Activated naive CD4-positive, alpha-beta T cell treated with anti-CD3 and anti-CD28 coated beads, Interleukin-2, amount 50 U/mL, for 16 hours (primary cell): ENCODE measurements at places on chromosomes 6 and 20.

DNA sequence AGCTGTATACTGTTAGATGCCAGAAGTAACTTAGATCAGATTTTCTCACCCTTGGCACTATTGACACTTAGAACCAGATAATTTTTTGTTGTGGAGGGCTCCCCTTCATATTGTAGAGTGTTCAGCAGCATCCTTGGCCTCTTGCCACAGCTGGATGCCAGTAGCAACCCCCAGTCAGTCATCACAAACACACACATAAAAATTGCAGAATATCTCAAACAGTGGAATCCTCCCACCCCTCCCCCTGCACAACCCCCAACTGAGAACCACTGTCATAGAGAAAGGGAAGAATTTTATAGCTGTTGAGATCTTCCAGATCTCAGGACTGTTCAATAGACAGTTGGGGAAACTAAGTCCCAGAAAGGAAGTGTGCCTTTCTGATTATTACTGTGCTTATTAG is 81.2 kb upstream of the VSTM2L start:
- no peak for DNase-seq

GRCh38 chr6:10320291-10320690 is 94.6 kb downstream of the TFAP2A start:
- no peak for DNase-seq

DNA sequence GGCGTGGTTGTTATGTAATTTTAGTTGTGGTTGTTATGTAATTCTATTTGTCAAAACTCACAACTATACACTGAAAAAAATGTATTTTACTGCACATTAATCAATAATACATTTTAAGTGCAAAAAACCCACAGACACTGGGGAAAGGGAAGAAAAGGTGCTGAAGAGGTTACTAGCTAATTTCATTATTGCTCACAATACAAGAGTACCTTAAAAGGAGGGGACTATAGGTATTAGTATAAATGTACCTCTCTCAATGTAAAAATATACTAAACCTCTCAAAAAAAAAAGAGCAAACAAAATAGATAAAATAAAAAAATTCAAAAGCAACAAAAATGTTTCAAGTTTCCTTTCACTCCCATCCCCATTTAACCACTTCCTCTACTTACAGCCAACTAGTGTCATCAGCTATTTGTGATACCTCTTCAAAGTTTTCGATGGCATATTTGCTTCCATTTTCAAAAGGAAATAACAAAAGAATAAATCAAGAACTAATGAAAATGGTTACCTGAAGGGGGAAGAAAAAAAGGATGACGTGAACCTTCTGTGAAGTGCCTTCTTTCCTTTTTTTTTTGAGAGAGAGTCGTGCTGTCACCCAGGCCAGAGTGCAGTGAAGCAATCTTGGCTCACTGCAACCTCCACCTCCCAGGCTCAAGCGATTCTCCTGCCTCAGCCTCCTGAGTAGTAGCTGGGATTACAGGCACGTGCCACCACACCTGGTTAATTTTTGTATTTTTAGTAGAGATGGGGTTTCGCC is 30.2 kb downstream of the RANBP9 start:
- no peak for DNase-seq

- DNase-seq, result peak; percentile 32
Observed at GRCh38 chr20:21099751-21100577, 6.2 kb downstream of the LINC00237 start.

- no peak for DNase-seq
Observed at GRCh38 chr6:113375950-113376846, 480.9 kb upstream of the MARCKS start.

DNA sequence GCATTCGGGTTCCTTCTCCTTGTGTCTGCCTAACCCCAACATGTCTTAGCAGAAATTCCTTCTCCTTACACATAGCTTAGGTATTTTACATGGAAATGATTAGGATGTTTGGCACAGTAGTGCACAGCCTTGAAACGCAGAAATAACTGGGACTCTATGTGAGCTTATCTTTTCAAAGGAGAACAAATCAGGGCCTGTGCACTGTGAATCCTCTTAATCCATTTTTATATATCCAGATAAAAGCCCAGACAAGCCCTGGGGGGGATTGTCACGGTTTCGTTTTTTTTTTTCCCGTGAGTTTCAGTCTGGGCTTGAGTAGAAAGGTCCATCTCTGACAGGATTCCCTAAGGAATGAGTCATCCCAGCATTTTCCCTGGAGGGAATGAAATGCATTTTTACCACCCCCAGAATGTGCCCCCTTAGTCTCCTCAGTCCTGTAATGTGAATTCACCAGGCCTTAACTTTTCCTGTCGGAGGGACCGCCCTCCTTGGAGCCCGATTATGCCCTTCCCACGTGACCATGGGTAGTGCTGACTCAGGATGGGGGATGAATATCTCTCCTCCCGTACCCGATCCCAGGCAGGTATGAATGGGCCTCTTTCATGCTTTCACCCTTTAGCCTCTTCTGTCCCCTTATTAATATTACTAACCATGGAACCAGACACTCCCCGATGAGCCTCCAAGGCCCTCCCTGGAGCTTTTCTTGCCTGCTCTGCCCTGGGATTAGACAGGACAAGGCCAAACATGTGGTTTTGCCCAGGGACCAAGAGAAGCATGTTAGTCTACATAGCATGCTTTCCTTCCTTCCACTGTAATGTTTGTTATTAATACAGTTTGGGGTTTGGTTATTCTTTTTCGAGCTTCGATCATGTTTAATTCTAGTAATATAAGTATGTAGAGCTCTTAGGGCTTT is 23.9 kb upstream of the NAA20 start:
- DNase-seq, result no peak

DNA sequence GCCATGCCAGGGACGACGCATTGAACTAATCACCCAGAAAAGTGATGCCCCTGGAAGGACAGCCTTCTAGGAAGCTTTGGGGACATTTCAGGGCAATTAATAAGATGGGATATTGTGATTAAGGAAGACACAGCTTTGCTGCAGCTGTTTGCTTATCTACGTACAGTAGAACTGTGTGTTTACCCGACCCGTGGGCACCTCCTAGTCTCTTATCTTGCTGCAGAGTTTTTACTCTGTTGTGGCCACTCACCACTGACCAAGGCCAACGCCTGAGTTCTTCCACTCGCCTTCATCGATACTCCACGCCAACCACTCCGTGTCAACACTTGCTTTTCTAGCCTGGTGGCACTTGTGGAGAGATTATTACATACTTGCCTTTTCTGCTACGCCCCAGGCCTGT is 105.9 kb upstream of the MLN start:
- no peak for DNase-seq

DNA sequence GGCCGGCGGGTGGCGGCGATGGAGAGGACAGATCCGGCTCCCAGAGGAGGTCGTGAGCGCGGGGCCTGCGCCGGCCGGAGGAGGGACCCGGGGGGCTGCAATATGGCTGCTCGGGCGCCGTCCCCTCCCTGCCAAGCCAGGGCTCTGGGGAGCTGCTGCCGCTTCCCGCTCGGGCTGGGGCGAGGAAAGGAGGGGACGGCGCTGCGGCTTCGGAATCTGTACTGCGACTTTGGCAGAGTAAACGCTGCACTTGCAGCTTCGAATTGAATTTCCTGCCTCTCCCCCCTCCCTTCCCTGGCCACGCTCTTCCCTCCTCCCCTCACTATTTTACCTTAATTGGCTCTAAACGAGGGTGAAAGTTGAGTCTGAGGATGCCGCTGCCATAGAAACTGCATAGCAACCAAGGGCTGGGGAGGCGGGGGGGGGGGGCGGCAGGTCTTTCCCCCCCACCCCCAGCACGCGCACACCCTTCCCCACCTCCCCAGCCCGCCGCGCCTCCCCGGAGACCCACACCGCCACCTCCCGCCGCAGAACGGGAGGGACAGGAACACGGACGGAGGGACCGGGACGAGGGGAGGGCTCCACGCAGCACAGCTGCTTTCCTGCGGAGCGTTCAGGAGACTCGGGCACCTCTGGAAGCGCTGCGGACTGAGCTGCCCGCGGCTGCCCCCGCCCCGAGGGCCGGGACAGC is 93.9 kb downstream of the RNASET2 start:
- DNase-seq, result peak; percentile 43

- DNase-seq, result no peak
Observed at GRCh38 chr20:44390280-44390679, 34.8 kb downstream of the HNF4A start.

DNA sequence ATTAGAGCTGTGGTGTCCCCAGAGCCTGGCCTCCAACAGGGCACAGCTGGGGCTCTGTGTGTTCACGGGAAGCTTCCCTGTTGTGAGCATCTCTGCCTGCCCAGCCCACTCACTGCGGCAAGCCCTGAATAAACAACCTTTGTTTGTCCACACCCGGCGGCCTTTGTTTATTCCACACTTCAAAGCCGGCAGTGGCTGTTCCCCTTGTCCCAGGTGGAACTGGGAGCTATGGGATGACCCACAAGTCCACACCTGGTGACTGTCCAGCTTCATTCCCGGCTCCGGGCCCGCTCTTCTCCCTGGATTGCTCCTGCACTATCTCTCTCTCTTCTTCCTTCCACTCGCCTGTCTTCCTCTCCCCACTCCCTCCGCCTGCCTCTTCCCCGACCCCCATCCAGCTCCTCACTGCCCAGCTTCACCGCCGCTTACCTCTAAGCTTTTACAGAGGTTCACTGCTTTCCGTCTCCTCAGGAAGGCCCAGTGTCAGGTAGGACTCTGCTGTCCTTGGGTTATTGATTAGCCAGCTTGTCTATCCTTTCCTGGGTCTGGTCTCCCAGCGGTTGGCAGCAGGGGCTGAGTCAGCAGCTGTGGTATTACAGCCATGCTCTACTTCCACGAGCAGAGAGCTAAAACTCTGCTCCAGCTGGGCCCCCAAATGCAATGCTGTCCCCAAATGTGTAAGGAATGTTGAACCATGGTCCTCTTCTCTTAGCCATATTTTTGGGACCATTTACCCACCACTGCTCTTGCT is 17.8 kb downstream of the DACT2 start:
- DNase-seq, result no peak

- DNase-seq, result no peak
Observed at GRCh38 chr20:38499366-38499765, 26.7 kb downstream of the RALGAPB start.

DNA sequence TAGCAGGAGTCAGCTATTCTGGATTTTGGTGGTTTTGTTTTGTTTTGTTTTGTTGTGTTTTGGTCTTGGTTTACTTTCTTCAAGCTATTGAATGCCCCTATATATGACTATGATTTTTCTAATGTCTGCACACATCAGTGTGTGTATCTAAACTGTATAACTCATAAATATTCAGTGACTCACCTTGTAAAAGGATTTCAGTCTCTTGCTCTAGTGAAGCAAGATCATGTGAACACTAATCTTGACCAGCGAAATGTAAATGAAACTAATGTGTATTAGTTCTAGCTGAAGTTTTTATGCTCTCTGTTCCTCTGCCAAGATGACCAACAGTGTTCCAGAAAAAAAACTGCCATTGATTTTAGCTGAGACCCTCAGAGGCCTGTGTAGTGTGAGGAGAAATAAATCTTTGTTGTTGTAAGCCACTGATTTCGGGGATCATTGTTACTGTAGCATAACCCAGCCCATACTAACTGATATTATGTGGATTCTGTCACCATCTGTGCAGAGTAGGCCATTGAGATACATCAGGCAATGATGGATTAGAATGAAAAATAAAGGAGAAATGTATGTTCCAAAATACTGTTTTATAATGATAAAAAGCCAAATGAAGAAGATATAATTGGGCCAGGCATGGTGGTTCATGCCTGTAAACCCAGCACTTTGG is 11.5 kb upstream of the BTBD9 start:
- no peak for DNase-seq

- DNase-seq, result no peak
Observed at GRCh38 chr6:87808005-87808757, 106.1 kb upstream of the AKIRIN2 start.
